Stomach (tissue), 19 donors: ENCODE measurements at places on chromosomes 5 and 9.

GRCh38 chr9:83199240-83199639, 136.3 kb upstream of the RASEF start:
- peak; percentile 56 for DNase-seq

GRCh38 chr9:80320916-80321315, 749.2 kb downstream of the TLE4 start:
- DNase-seq: no peak

DNA sequence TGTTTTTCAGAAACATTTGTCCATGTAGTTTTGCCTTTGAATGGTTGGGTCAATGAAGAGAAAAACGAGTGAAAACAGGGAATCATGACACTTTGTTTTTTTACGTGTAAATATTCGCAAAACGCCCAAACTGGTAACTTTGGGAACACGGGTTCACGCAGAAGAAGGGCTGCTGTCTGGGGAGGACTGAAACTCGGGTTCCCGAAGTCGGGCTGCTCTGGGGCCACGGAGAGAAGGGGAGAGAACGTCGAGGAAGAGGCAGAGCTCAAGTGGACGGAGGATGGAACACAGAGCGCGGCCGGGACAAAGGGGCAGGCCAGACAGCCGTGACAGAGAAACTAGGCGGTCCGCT, 478 bp upstream of the SETD9 start:
- no peak for DNase-seq

- no peak for DNase-seq
Observed at GRCh38 chr9:72352911-72353388, 12.1 kb downstream of the ZFAND5 start.

DNA sequence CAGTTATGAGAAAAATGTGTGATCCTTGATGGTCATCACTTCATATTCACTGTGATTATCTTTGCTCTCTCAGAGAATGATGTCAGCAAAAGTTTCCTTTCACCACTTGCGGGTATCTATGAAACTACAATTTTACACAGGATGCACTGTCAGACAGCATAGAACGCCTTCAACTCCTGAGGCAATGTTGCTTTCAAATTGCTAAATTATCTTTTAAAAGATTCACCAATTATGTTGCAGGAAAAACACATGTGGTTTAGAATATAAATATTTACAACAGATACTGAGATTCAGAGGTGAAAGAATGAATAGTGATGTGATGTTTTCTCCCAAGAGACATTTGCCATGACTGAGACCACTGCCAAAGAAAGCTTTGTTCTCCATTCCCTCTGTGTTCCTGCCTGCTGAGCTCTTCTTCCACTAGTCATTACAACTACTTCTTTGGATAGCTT, 879.8 kb upstream of the DMAC1 start:
- DNase-seq: no peak

- DNase-seq: no peak
Observed at GRCh38 chr9:15299374-15299939, 7.6 kb downstream of the TTC39B start.

GRCh38 chr5:96226941-96227552, 206.0 kb downstream of the PCSK1 start:
- no peak for DNase-seq

- DNase-seq: peak; percentile 55
Observed at GRCh38 chr5:54311176-54311677, 854 bp upstream of the ARL15 start.

GRCh38 chr5:72818866-72819534, 2.5 kb downstream of the TNPO1 start:
- DNase-seq: peak; percentile 69

- no peak for DNase-seq
Observed at GRCh38 chr9:79700607-79701360, 129.0 kb downstream of the TLE4 start.

GRCh38 chr5:143130613-143131305, 272.7 kb downstream of the NR3C1 start:
- DNase-seq: no peak

DNA sequence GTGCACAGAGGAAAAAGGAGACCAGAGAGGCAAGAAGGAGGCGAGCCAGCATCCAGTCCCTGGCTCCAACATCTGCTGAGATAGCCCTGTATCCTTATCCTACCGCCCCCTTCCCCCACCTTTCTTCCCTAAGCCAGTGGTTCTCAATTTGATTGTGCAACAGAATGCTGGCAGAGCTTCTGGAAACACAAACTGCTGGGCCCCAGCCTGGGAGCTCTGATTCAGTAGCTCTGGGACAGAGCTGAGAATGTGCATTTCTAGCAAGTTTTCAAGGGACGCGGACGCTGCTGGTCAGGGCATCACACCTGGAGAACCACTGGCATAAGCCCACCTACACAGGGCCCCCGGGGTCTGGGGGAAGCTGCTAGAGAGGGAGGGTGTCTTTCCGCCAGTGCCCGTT, 21.1 kb downstream of the AK8 start:
- peak; percentile 46 for DNase-seq

- DNase-seq: no peak
Observed at GRCh38 chr9:14288433-14288832, 25.5 kb downstream of the NFIB start.

- no peak for DNase-seq
Observed at GRCh38 chr9:93820667-93821306, 134.4 kb downstream of the BARX1 start.
